ENCODE measurements at places on chromosomes 7 and 10. TPM values are rescaled to one million over a fixed set of nuclear protein-coding genes. Genes with fewer than 3 reads are reported as not detected.

Gene PILRA
- 9.9 TPM for total RNA-seq

Gene SYT15B
- 0.15 TPM for total RNA-seq

Gene ZNF503
- 0.07 TPM for total RNA-seq

Gene HDAC9
- total RNA-seq = 0.86 TPM

DNA sequence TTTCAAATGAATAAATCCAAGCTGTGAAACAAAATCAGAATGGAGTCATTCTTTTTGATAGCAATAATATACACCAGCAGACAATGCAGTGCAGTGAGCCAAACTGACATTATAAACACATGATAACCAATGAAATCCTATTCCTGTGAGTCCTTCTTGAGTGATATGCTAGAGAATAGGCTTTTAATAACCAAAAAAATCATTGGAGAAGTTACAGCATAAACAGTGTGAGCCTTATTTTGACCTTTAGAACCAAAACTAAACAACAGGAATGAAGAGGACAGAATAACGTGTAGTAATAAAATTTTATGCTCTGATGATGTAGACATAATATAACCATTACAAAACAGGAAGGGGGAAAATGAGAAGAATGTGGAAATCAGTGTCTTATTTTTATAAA is 8.7 kb downstream of the HUS1 start:
- DNase-seq = no peak

DNA sequence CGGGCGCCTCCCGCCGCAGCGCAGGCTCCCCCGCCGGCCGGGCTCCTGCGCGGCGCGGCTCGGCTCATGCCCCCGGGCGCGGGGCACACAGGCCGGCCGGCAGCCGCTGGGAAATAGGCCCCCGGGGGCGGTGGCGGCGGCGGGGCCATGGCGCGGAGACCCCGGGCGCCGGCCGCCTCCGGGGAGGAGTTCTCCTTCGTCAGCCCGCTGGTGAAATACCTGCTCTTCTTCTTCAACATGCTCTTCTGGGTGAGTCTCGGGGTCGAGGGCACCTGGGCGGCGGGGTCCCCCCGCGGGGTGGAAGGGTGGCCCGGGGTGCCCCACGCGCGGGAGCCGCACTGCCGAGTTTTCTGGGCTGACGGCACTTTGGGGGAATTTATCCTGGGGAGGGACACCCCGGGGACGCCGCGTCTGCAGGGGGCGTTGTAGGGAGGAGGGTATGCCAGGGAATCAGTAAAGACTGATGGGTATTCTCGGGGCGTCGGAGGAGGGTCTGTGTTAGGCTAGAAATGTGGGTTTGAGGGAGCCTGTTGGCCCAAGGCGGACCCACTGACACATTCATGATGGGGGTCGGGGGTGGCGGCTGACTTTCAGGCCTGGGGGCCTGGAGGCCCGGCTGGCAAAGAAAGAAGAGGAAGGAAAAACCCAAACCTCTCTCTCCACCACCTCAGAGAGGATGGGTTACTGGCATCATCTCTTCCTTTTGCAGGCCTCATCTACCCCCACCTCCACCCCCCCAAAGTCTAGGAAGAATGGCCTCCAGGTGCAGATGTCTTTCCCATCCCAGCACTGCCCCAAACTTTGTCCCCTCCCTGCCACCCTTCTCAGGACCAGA is 544 bp downstream of the TSPAN33 start:
- no peak for DNase-seq

GRCh38 chr7:91248996-91249395 is 15.2 kb upstream of the FZD1 start:
- no peak for DNase-seq

GRCh38 chr7:158396301-158396905 is 191.2 kb downstream of the PTPRN2 start:
- no peak for DNase-seq

DNA sequence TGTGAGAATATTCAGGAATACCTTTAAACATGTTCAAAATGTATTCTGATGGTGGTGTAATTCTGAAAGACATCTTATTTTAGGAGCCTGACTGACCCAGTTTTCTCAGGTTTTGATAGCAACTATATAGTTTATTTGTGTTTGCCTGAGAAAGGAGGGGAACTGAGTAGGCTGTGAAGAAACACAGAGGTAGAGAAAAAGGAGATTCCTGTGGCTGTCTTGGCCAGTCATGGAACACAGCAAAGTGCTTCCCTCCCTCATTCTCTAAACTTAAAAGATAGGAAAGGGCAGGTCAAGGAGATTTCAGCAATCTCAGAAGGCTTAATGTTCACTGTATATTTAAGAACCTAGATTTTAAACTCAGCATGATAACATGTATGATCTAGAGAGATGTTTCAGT is 43.5 kb downstream of the ZMYND11 start:
- no peak for DNase-seq

DNA sequence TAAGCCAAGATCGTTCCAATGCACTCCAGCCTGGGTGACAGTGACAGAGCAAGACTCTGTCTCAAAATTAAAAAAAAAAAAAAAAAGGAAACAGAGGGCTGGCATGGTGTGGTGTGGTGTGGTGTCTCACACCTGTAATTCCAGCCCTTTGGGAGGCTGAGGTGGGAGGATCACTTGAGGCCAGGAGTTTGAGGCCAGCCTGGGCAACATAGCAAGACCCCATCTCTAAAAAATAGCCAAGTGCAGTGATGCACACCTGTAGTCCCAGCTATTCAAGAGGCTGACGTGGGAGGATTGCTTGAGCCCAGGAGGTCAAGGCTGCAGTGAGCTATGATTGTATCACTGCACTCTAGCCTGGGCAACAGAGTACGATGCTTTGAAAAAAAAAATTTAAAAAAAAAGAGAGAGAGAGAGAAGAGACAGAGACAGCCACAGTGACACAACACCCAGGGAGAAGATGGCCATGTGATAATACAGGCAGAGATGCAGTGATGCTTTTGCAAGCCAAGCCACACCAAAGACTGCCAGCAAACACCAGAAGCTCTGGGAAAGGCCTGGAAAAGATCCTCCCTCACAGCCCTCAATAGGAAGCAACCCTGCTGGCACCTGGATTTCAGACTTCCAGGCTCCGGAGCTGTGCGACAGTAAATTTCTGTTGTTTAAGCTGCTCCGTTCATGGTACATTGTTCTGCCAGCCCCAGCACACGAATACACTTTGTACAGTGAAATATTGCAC is 19.3 kb upstream of the SRRM3 start:
- no peak for DNase-seq

GRCh38 chr10:44332465-44332864 is 52.4 kb downstream of the CXCL12 start:
- no peak for DNase-seq

DNA sequence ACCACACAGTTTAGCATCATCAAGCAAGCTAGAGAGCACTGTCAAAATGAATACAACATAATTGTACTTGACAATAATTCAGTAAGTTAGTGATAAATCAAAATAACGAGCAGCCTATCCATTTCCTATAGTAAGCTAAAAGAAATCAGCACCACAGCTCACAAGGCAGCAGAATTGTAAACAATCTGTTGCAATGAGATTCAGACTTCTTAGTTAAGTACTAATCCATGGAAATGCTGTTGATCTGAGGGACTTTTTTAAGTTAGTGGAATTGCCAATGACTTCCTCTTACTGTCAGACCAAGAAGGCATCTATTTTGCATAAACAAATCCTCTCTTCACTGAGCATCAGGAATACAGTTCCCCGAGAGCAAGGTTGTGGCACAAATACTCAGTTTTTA is 136.6 kb upstream of the CCDC6 start:
- no peak for DNase-seq

DNA sequence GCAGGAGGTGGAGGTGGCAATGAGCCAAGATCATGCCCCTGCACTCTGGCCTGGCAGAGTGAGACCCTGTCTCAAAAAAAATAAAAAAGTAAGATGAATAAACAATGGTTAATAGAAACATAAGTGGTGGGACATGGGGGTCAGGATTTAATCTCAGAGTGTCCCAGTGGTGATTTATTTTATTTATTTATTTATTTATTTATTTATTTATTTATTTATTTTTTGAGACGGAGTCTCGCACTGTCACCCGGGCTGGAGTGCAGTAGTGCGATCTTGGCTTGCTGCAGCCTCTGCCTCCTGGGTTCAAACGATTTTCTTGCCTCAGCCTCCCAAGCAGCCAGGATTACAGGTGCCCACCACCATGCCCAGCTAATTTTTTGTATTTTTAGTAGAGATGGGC is 482.6 kb upstream of the GALNT17 start:
- no peak for DNase-seq

- DNase-seq = no peak
Measured at GRCh38 chr7:77409739-77410547, 6.2 kb downstream of the GSAP start.

DNA sequence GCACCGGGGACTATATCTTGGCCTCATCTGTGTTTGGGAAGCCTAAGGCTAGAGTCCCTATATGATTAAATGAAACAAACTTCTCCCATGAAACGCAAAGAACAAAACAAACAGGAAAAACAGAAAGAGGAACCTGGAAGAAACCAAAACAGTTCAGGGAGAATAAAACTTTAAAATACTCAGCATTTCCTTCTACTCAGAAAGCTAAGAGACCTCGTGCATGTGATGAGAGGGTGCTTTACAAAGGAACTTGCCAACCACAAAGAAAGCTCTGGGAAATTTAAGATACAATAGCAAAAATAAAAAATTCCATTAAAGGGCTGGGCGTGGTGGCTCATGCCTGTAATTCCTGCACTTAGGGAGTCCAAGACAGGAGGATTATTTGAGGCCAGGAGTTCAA is 6.9 kb downstream of the PILRA start:
- DNase-seq = no peak

GRCh38 chr10:99673492-99673891 is 14.2 kb downstream of the ENTPD7 start:
- DNase-seq = no peak

- no peak for DNase-seq
Measured at GRCh38 chr10:122049076-122049475, 60.1 kb downstream of the TACC2 start.

DNA sequence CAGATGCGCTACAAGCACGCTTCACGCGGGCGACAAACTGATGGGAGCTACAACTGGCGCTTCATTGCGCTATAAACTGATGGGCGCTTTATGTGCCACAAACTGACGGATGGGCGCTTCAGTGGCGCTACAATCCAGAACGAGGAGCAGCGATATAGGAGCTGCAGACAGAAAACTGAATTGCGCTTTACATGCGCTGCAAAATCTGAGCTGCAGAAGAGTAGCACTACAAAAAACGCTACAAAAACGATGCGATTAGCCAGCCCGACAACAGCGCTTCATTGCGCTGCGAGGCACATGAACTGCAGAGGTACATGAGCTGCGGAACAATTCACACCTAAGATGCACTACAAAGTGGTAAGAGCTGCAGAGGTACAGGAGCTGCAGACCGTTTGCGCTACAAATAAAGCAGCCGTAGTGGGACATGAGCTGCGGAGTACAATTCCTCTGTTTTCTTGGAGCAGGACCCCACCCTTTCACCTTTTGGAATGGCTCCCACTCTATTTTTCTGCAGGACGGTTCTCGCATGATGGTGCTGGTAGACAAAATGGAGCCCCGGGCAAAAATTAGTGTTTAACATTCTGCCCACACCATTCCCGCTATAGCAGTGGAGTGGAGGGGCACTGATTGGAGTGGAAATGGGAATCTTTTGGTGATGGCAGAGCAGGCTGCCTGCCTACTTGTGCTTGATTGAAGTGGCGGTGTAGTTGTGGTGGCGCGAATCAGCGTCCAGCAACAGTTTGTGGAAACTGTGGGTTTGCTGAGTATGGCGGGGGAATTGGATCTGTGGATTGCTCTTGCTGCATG is 1.2 kb upstream of the SGCE start:
- no peak for DNase-seq

- no peak for DNase-seq
Measured at GRCh38 chr7:122764020-122764419, 61.3 kb upstream of the RNF148 start.

DNA sequence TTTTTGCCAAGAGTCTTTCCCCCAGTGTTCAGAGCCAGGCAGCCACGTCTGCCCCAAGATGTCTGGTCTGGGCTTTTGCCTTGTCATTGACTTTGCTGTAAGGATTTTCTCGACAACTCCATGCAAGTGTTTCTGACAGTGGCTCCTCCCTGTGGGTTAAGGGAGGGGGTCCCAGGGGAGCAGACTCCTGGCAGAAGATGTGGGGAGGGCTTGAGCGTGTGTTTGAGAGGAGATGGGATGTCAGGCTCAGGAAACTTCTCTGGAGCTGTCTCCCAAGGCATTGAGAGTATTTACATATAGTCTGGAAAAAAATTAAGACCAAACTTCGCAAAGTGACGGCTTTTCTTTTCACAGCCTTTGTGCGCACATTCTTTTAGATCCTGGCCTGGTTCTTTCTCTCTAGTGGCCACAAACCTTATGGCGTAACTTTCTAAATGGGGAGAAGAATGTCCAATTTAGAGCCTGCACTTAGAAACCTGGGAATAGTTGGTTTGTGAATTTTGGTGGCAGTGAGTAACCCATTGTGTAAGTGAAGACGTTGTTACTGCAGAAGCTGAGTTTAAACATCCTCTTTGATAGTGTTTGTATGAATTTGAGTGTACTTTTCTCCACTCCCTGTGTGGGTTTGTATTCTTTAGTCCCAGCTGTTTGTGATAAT is 201.5 kb downstream of the LRMDA start:
- no peak for DNase-seq

GRCh38 chr10:2716596-2716995 is 350.8 kb upstream of the PFKP start:
- DNase-seq = no peak

Measured in activated T-helper 1 cell treated with anti-CD3 and anti-CD28 coated beads, Interleukin-12 subunit alpha, Interleukin-12 subunit beta, Interleukin-2, Interleukin-4 antibody, amounts not matched to agents 30 ng/mL and 10 ng/mL and 1 ng/mL, durations not matched to agents 14 hours and 24 hours and 36 hours (primary cell).